ENCODE measurements at places on chromosomes 1 and 21.

DNA sequence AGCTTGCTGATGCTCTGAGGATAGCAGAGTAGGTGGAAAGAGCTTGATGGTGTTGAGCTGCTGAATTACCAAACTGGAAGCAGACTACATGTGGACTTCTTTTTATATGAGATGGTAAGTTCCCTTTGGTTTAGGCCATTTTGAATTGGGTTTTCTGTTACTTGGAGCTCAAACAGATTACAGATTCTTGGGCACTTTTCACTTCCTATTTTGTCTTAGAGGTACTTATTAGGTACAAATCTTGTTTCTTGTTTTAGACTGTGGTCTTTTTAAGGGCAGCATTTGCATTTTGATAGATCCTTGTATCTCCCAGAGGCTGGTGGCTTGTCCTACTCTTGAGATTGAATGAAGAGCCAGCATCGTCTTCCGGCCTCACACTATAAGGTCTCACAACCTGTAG, 70.2 kb downstream of the GADD45A start:
- no peaks in the 10 kb centered on the region for H3K27me3 ChIP-seq
- no peaks in the 10 kb centered on the region for H3K4me1 ChIP-seq
- no peak overlapping the region for H3K27ac ChIP-seq
- DNase-seq = no peak

DNA sequence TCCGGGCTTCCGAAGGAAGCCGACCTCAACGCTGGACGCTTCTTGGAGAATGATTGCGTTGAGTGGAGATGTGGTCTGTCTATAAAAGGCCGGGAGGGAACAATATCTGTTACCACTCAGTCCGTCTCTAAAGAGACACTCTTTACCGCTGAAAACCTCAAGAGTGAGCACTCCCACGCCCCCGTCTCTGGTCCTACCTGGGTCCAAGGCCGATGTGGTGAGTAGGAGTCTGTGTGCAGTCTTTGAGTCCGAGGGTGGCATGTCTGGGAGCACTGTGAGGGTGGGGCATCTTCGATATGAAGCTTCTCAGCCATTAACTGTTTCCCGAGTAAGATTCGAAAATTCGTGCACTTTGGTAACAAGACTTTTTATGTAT, 576 bp downstream of the ZFP69 start:
- H3K27ac ChIP-seq = peak overlapping the region; percentile 15
- H3K4me3 ChIP-seq = peak overlapping the region; percentile 65
- H3K4me1 ChIP-seq = no peaks in the 10 kb centered on the region
- H3K36me3 ChIP-seq = no peaks in the 10 kb centered on the region
- DNase-seq = peak; percentile 16

GRCh38 chr1:47675047-47675675, 237.3 kb downstream of the FOXD2 start:
- DNase-seq = no peak
- no peaks in the 10 kb centered on the region for H3K4me1 ChIP-seq
- no peaks in the 10 kb centered on the region for H3K36me3 ChIP-seq
- no peak overlapping the region for H3K4me3 ChIP-seq

GRCh38 chr1:165610866-165611265, 20.2 kb upstream of the MGST3 start:
- DNase-seq = no peak
- H3K4me3 ChIP-seq = no peak overlapping the region
- H3K36me3 ChIP-seq = no peaks in the 10 kb centered on the region
- no peak overlapping the region for H3K27ac ChIP-seq
- no peaks in the 10 kb centered on the region for H3K4me1 ChIP-seq

DNA sequence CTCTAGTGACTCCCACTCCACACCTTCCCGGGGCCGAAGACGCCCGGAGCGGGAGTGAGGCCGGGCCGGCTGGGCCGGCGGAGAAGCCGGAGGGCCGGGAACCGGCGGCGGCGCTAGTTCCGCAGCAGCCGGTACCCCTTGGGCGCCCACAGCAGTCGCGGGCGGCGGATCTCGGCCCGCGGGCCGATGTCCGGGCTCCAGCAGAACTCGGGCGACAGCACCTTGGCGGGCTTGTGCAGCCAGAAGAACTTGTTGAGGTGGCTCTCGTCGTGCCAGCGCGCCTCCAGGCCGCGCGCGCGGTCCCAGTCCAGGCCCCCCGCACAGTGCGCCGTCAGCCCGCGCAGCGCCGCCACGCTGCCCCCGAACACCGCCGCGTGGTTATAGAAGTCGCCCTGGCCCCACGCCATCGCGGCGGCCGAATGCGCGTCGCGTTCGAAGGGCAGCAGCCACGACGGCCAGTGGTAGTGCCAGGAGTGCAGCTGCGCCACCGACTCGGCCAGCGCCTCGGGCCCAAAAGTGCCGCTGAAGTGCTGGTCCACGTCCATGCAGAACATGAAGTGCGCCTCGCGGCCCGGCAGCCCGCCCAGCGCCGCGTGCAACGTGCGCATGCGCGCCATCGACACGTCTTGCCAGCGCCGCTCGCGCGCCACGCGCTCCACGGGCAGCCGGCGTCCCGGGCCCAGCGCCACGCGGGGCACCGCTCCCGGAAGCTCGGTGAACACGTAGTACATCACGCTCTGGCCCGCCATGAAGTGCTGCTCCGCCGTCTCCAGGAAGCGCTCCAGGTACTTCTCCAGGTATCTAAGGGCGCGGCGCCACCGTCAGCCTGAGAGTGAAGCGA, 14.0 kb downstream of the A3GALT2 start:
- no peak overlapping the region for H3K27ac ChIP-seq
- H3K36me3 ChIP-seq = no peaks in the 10 kb centered on the region
- H3K4me3 ChIP-seq = peak overlapping the region; percentile 38

GRCh38 chr1:163444665-163445064, 122.9 kb downstream of the NUF2 start:
- no peak overlapping the region for H3K27ac ChIP-seq
- no peaks in the 10 kb centered on the region for H3K27me3 ChIP-seq
- no peaks in the 10 kb centered on the region for H3K36me3 ChIP-seq
- no peaks in the 10 kb centered on the region for H3K4me1 ChIP-seq

Data from uterus (tissue), 4 donors.